ENCODE measurements at places on chromosomes 4 and X. TPM values are rescaled to one million over a fixed set of nuclear protein-coding genes. Genes with fewer than 3 reads are reported as not detected.

The ZIC3 gene
- not detected for total RNA-seq

The STK32B gene
- total RNA-seq = 0.28 TPM

The NAP1L2 gene
- total RNA-seq = 0.92 TPM

The TRIM61 gene
- total RNA-seq = not detected

The CXCL6 gene
- 1.4 TPM for total RNA-seq

The ZDHHC15 gene
- 0.20 TPM for total RNA-seq

The VCX2 gene
- total RNA-seq = not detected

The STPG2 gene
- total RNA-seq = 0.20 TPM

The HS6ST2 gene
- total RNA-seq = 8.5 TPM

The RRH gene
- total RNA-seq = 0.16 TPM

The QRFPR gene
- 4.3 TPM for total RNA-seq

The AWAT2 gene
- not detected for total RNA-seq

The ADH1B gene
- total RNA-seq = 14.2 TPM

The NXF3 gene
- total RNA-seq = not detected

The TRPC5OS gene
- not detected for total RNA-seq

The LONRF3 gene
- 0.16 TPM for total RNA-seq

The AFM gene
- total RNA-seq = not detected

The SPACA5 gene
- not detected for total RNA-seq

The CT83 gene
- not detected for total RNA-seq

The GPR82 gene
- 0.12 TPM for total RNA-seq

The FAM47C gene
- total RNA-seq = not detected

The CENPI gene
- total RNA-seq = 3.9 TPM

The AREG gene
- total RNA-seq = 21.0 TPM

The GLUD2 gene
- 0.52 TPM for total RNA-seq

The NALF2 gene
- total RNA-seq = 0.60 TPM

The MAP7D2 gene
- total RNA-seq = 0.56 TPM

The MAGEA12 gene
- total RNA-seq = not detected

The FGF5 gene
- not detected for total RNA-seq

The DOK7 gene
- total RNA-seq = 0.36 TPM

The HSD17B13 gene
- total RNA-seq = not detected

The PDS5A gene
- total RNA-seq = 49.7 TPM

The SORCS2 gene
- 5.0 TPM for total RNA-seq

The MAP3K15 gene
- not detected for total RNA-seq

The NEIL3 gene
- total RNA-seq = 3.8 TPM

The MAOA gene
- total RNA-seq = 88.9 TPM

The HTRA3 gene
- total RNA-seq = 1.0 TPM

The ETDB gene
- total RNA-seq = not detected

The KIF4A gene
- total RNA-seq = 9.4 TPM

The CLCN4 gene
- 0.84 TPM for total RNA-seq

The TMEM128 gene
- total RNA-seq = 12.0 TPM

The SYP gene
- total RNA-seq = 0.36 TPM

The TMEM271 gene
- total RNA-seq = not detected

The IL13RA2 gene
- total RNA-seq = 0.16 TPM

The CCDC110 gene
- total RNA-seq = 0.20 TPM
